LNCaP clone FGC (cell line): ENCODE measurements at places on chromosomes 7 and 10.
A peak's percentile ranks its signal among the peaks of the same experiment; 100 is the strongest.

- DNase-seq = no peak
Observed at GRCh38 chr7:28813243-28813962, 144.7 kb downstream of the TRIL start.

- no peak for DNase-seq
Observed at GRCh38 chr7:84479059-84479458, 284.5 kb upstream of the SEMA3A start.

DNA sequence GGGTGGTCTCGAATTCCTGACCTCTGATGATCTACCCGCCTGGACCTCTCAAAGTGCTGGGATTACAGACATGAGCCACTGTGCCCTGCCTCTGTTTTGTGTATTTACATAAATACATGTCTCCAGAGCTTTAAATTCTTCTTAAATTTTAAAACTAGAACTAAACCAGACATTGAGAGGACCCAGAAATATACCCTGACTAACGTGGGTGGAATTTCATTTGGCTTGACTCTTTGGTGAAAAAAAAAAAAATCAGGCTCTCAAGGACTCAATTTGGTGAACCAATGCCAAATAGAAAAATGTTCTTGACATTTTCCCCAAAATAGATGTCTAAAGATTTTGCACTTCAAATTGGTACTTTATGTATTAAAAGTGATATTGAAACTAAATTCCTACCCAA lies 16.6 kb upstream of the FAS start:
- no peak for DNase-seq

DNA sequence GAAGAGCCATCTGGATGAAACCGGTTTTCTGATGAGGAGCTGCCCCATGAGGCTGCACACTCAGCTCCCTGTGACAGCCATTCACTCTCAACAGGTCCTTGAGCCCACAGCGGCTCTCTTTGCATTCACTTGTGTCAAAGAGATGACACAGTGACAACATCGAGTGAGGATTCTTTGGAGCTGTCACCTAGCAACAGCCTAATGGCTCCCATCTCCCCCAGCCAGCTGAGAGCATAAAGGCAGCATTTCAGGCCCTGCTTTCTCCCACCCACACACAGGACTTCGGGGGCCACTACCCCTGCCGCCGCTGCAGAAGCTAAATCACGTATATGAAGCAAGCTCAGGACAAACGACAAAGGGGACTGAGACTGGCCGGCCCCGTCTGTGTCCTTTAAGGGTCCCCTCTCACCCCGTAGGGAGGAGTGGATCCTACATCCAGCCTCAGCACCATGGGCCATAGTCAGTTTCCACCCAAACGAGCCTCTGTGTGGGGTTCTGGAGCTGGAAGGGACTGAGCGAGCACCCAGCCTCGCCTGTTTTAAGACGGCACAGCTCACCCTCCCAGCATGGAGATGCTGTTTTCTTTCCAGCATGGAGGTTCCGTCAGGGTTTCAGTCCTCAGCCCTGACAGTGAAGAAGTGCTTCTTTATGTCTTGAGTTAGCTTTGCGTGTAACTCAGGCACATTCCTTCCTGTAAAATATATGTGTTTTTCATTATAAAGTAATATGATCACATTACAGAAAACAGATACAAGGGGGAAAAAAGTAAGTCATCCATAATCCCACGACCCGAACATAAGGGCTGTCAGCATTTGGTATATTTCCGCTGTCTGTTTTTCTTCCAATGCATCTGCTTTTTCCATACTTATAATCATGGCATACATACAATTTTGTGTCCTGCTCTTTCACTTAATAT lies 4.9 kb downstream of the CPA4 start:
- no peak for DNase-seq

DNA sequence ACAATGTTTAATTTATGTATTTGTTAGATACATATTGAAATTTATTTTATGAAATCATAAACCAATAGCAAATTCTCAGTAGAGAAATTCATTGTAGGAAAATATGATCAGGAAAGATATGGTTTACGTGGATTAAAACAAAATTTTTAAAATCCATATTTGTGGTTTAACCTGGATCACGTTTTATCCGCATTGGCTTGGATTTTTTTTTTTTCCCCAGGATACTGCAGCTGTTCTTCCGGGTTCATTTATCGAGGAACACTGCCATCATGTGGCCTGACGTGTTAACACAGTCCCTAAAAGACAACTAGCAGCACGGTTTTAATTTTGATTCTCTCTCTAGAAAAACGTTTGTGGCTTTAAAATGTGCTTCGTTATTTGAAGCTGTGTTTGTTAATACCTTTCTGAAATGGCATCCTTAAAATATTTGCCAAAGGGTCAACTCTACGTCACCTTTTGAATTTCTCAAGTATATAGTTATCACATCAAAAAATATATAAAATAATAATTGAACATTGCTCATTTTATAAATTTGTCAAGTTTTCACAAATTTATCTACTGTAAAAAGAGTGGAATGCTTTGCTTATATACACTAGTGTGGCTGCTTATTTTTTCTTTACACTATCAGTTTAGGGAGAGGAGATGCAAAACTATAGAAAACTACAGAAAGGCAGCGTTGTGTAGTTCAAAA lies 8.7 kb upstream of the ASB4 start:
- peak; percentile 39 for DNase-seq
